ENCODE measurements at places on chromosomes 5 and 9.

GRCh38 chr9:123376218-123377071 lies 20.4 kb downstream of the CRB2 start:
- no peak for DNase-seq

- no peak for DNase-seq
These were observed 140.2 kb upstream of the BRINP1 start for GRCh38 chr9:119509291-119509905.

- DNase-seq: peak; percentile 73
These were observed 3.0 kb upstream of the TUSC1 start for GRCh38 chr9:25681266-25681665.

DNA sequence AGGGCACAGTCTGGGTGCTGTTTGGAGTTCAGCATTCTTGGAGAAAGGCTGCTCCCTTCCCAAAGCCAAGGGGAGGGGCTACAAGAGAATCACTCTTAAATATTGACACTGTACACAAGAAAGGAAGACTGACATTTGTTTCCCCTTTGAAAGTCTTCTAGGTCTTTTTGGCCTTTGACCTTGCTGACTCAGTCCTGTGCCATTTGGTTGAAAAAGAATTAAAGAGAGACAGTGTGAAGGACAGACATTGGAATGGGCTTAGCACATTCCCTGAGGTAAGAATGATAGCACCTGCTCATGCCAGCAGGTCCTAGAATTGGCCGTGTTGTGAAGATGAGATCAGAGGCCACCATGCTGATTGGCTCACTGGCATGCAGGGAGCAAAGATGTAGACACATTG lies 271.4 kb upstream of the ZNF608 start:
- no peak for DNase-seq

DNA sequence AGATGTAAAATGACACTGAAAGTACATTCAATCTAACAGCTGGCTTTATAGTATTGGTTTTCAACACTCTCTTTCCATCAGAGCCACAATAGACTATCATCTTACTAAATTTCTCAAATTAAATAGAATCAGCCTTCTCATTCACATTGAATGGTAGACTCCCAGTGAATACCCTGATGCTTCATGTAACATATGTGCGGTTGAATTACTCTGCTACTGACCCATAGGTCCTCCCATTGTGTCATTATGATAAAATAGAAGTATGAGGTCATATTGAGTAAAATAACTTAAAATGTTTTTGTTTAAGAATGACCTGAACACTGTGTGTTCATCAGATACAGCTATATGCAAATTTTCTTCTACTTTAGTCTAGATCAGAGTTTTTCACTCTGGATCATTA lies 75.9 kb upstream of the ADAMTSL1 start:
- DNase-seq: no peak

- peak; percentile 5 for DNase-seq
These were observed 107.9 kb upstream of the FREM1 start for GRCh38 chr9:15018096-15018637.

- DNase-seq: no peak
These were observed 205.3 kb downstream of the DEPDC1B start for GRCh38 chr5:60494635-60495034.

- DNase-seq: peak; percentile 16
These were observed 191.4 kb downstream of the TMEM167A start for GRCh38 chr5:82885627-82886389.

- no peak for DNase-seq
These were observed 188.7 kb downstream of the EBF1 start for GRCh38 chr5:158910782-158911692.

GRCh38 chr5:140408750-140409241 lies 7.2 kb downstream of the ANKHD1 start:
- peak; percentile 64 for DNase-seq

GRCh38 chr5:179679014-179679674 lies 1.7 kb downstream of the CBY3 start:
- peak; percentile 65 for DNase-seq

GRCh38 chr9:38380230-38380871 lies 12.2 kb upstream of the ALDH1B1 start:
- no peak for DNase-seq

- peak; percentile 4 for DNase-seq
These were observed 158.6 kb upstream of the SHB start for GRCh38 chr9:38227656-38228055.

- peak; percentile 79 for DNase-seq
These were observed 5.0 kb downstream of the SRD5A1 start for GRCh38 chr5:6638236-6638635.

DNA sequence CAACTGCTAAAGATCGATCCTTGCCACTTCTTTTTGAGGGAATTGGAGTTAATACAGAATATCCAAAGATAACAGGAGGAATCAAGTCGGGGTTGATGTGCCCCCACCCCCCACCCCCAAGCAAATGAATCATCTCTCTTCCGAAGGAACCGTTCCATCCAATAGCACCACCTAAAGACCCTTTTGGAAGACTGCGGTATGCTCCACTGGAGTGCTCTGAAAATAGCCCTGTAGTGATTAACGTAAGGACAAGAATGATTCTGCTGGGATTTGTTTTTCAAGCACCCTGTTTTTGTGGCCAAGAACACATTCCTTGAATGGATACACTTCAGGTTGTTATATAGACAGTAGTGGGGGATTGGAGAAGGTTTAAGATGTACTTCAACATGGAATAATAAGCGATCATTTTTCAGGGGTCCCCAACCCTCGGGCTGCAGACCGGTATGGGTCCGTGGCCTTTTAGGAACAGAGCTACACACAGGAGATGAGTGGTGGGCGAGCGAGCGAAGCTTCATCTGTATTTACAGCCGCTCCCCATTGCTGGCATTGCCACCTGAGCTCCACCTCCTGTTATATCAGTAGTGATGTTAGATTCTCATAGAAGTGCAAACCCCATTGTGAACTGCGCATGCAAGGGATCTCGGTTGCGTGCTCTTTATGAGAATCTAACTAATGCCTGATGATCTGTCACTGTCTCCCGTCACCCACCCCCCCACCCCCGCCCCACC lies 44.5 kb upstream of the TMEM252 start:
- DNase-seq: no peak

DNA sequence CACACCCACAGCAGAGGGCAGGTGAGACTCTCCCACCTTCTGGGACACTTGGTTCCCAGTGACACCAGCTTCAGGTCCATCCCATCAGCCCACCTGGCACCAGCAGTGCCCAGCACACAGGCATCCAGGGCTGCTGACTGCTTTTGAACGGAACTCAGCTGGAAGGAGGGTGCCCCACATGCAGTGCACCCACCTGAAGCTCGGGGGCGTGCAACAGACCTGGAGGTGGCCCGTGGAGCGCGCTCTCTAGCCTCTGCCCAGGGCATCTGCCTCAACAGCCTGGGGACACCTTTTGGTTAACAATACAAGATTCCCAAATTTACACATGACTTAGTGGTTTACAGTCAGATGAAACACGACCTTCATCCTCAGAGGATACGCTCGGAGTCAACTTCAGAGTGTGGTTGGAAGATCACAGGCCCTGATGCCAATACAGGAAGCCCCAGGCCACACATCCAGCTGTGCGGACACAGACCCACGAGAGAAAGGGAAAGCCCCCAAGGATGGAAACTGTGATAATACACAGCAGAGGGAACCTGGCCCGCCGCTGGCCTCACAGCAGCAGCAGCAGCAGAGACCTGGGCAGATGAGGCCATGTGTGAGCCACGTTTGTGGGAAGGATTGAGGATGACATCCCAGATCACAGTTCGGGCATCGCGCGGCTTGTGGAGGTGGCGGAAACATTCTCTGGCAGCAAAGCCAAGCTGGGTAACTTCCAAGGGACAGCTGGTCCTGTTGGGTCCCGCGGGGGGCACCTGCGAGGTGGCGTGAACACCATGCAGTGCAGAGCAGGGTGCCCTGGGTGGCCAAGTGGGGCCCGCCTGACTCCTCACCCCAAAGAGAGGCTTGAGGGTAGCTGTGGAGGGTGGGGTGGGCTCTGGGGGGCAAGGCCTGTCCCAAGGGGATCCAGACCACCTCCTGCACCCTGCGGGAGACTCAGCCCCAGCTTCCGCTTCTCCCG lies 64.0 kb downstream of the SECISBP2 start:
- DNase-seq: no peak

DNA sequence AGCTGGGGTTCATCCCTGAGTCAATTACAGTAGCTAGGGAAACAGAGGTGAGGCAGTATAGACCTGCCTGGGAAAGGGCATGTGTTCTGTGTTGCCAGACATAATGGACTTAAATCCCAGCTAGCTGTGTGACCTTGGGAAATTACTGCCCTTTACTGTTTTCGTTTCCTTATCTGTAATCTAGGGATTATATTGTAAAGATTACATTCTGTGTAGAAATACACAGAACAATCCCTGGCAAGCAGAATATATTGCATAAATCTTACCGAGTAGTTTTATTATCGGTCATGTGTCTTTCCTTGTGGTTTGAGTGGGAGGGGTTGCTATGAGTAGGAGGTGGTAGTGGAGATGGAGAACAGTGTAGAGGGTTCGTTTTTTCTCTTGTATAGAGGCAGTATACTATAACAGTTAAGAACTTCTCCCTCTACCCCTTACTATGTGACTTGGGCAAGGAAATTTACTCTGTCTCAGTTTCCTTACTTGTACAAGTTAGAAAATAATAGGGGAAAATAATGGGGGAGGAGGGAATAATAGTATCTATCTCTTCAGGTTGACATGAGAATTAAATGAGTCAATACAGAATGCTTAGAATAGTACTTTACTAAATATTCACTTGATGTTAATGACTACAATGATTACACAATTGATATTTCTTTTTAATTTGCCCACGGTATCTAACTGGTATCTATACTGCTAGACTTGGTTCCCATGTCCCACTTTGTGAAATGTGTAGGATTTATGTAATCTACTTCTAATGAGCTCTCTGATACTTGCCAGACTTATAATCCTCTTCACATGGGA lies 7.1 kb upstream of the DMXL1 start:
- peak; percentile 59 for DNase-seq

- no peak for DNase-seq
These were observed 15.5 kb downstream of the OLFML2A start for GRCh38 chr9:124792257-124793014.

DNA sequence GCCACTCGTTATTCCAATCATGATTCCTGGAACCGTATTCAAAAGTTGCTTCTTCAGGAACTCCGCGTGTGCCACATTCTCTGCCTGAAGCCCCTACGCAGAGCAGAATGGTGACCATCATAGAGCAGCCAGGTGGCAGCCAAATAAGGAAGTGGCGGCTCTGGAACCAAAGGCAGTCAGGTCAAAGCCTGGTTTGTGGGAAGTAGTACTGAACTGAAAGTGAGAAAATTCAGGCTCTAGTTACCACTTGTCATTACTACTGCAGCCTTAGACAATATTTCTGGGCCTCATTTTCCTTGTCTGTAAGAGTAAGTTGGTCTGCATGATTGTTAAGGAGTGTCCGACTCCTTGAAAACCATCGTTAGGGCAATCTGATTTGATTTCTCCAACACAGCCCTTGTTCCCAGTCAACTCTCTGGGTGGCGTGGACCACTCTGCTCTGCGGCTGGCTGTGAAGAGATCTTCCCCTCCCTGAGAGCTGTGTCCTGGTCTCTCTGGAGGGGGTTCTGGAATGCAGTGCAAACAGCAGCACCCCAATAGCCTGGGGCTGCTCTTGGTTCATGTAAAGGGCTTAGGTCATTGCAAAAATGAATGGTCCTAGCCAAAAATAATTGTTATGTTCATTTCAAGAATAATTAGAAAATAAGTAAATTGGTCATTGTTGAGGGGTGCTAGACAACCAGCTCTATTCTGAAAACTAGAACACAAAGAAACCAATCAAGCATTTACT lies 102.4 kb downstream of the MED27 start:
- no peak for DNase-seq

- DNase-seq: peak; percentile 62
These were observed 28.3 kb upstream of the UHRF2 start for GRCh38 chr9:6384732-6385131.

- peak; percentile 40 for DNase-seq
These were observed 11.5 kb downstream of the SPOCK1 start for GRCh38 chr5:137487600-137487999.

- DNase-seq: peak; percentile 54
These were observed 78.8 kb downstream of the F2RL2 start for GRCh38 chr5:76544268-76544926.

DNA sequence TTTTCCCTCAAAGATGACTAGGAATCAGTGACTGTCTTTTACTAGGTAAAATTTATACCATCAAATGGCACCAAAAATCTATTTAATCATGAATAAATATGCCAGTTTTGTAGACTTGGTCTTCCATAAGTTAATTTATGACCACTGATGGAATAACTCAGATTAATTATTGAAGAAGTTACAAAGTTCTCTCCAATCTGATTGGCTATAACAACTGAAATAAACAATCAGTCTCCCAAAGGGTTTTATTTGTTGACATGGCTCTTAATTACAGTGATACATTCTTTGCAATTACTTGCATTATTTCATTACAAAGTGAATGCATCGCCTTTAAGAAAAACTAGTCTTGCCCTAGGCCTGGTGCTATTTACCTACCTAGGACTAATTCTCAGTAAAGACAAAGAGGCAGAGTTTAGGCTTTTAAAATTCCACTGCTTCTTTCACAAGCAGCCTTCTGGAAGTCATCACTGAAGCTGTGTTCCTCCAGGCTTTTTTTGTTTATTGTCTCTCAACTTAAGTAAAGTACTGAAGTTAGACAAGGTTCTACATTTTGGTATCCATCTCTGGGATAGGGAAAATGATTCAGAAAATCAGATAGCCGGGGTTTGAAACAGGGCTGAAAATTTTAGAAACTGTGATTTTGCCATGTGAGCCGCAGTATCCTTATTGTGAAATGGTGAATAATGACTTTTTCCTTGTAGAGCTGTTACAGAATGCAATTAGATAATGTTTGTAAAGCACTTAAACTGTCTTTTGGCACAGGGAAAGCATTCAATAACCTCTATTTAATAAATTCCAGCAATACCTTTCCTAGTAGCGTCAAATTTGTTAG lies 2.5 kb downstream of the STOM start:
- no peak for DNase-seq

- no peak for DNase-seq
These were observed 138.6 kb downstream of the TRIO start for GRCh38 chr5:14281746-14282181.

- no peak for DNase-seq
These were observed 53.7 kb downstream of the SRFBP1 start for GRCh38 chr5:122015471-122015870.

DNA sequence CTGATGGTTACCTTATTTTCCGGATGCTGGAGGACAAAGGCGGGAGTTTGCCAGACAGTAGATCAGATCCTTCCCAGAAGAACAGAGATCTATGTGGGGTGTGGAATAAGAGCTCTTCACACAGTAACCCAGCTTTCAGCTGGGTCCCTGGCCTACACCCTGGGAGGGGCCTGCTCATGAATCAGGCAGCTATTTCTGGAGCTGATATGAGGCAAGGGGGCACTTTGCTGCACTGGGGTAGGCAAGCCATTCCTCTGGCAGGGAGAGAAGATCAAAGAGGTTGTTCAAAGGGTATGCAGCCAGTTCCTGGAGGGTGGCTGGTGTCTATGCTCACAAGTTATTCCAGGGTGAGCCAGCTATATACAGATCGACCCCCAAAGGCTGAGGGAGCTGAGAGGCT lies 48.6 kb downstream of the CYSTM1 start:
- no peak for DNase-seq

GRCh38 chr5:38853753-38854470 lies 8.1 kb downstream of the OSMR start:
- DNase-seq: peak; percentile 78

Measured in MCF 10A (cell line).